ENCODE measurements at places on chromosomes 7 and 10.
A peak's percentile ranks its signal among the peaks of the same experiment; 100 is the strongest.

DNA sequence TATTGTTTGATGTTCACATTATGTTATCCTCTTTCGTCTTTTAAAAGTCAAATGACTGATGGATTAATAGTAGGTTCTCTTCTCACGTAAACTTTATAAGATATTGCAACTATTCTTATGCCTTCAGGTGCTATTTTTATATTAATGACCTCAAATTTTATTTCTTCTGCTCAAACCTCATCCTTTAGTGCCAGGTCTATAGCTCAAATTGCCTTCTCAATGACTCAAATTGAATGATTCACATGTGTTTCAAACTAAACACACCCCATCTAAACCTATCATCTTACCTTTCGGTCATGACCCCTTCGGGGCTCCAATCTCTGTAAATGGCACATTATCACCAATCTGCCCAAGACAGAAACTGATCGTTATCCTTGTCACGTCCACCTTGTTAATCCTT is 22.0 kb upstream of the LIPF start:
- DNase-seq: no peak

DNA sequence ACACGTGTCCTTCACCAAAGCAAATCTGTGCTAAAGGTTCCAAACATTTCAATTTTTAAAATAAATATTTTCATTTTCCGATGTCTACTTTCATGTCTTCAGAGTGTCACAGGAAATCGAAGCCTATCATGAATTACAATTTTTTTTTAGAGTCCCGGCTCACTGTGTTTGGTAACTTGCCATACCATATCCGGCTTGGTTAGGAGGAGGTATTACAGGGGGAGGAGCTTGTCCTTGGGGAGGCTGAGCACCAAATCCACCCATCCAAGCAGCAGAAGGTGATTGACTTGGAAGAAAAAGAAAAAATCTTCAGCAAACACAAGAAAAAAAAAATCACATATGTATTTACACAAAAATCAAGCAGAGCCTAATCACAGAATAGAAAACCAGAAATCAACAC is 21.3 kb downstream of the TIAL1 start:
- DNase-seq: no peak

DNA sequence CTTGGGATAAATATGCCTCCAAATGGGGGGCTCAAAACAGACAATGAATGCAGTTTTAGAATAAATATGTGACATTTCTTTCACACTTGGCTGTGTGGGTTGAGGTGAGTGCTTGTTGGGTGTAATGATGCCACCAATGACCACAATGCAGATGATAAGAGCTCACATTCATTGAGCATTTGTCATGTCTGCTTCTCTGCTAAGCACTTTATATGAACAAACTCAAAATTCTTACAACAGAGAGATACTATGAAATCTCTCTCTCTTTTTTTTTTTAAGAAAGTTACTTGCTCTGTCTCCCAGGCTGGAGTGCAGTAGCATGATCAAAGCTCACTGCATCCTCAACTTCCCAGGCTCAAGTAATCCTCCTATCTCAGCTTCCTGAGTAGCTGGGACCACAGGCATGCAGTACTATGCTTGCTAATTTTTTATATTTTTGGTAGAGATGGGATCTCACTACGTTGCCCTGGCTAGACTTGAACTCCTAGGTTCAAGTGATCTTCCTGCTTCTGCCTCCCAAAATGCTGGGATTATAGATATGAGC is 185.4 kb downstream of the JCAD start:
- no peak for DNase-seq

DNA sequence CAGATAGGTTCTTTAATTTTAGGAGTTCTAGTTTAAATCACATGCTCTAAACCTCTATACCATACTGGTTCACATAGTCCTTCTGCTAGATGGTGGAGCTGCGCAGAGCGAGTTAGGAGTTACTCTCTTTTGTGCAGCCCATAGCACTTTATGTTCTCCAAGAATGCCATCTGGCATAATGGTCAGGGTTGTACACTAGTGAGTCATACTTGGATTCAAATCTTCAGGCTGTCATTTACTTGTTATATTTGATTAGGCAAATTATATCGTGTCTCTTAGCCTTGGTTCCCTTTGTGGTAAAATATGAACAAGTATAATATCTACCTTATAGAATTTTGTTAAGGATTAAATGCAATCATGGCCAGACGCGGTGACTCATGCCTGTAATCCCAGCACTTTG is 1078.3 kb downstream of the NRG3 start:
- DNase-seq: no peak

DNA sequence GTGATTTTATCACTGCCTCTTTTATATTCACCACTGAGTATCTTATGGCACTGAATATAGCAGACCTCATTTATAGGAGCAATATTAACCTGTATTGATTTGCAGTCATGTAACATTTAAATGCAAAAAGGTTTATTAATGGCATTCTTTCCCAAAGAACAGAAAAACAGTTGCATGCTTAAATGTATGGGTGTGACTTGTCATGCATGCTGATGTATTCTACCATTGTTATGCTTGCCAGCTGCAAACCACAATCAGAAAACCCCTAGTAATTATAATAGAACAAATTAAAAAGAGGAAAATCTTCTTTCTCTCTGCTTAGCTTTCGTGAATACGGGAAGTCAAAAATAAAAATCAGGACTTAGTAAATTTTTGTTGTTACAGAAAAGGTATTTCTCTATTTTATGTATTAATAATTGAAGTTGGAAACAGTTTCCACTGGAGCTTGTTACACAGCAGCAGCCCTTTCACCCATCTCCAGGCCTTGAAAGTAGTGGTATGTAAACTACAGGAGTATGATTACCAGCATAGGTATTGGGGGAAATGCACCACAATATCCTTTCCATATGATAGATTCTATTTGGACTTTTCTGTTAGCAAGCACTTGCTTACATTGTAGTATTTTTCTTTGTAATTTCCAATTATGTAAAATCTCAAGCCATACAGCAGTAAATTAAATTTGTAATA is 147.4 kb upstream of the TEX47 start:
- no peak for DNase-seq

DNA sequence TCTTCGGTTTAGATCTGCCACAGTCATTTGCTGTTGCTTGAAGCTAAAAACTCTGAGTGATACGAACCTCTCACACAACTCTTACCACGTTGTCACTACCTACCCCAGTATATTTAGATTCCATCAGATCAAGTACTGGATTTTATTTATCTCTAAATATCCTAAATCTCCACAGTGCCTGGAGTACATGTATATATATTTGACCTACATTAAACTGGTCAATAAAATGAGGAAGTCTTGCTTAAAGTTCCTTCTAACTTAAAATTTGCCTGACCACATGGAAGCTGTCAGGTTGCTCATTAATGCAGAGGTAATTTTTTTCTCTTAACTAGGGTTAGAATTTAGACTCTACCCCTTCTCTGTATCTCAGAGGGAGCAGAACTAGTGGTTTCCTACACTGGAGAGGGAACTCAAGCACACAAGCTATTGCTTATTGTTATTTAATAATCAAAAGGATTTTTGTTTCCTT is 3.1 kb upstream of the MACC1 start:
- DNase-seq: no peak

DNA sequence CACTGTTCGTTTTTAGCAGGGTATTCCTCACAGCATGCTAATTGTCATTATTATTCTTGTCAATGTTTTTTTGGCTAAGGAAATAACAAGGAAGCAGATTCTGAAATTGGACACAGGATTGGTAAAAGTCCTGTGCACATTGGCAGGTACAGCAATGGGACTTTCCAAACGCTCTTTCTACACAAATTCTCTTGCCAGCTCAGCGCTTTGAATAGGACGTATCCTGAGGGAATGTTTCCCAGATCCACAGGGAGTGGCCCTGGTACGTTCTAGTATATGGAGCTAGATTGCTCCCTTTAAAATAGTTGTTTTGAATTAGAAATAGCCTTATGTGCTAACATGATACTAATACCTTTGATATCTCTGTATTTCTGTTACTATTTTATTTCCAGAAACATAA is 82.8 kb upstream of the GRB10 start:
- no peak for DNase-seq

GRCh38 chr7:75534727-75535307 is 42.7 kb downstream of the SPDYE5 start:
- no peak for DNase-seq

- no peak for DNase-seq
Measured at GRCh38 chr7:55527307-55527706, 45.0 kb downstream of the VOPP1 start.

DNA sequence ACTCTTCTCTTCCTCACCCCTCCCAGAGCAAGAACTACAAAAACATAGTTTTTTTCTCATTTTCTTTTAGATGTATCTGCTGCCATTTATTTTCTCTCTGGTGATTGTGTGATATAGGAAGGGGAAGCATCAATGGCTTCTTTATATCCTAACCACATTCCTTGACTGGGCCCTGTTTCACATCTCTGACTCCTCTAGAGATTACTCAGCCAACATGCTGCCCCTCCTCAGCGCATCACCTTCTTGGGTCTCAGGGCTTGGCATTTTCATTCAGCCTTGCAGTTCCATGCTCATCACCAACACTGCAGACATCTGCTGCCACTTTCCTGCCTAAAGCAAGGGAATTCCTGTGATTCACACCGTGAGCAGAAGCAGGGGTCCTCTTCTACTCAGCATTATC is 705.5 kb downstream of the AUTS2 start:
- no peak for DNase-seq

GRCh38 chr10:63651864-63652263 is 130.7 kb downstream of the REEP3 start:
- no peak for DNase-seq

DNA sequence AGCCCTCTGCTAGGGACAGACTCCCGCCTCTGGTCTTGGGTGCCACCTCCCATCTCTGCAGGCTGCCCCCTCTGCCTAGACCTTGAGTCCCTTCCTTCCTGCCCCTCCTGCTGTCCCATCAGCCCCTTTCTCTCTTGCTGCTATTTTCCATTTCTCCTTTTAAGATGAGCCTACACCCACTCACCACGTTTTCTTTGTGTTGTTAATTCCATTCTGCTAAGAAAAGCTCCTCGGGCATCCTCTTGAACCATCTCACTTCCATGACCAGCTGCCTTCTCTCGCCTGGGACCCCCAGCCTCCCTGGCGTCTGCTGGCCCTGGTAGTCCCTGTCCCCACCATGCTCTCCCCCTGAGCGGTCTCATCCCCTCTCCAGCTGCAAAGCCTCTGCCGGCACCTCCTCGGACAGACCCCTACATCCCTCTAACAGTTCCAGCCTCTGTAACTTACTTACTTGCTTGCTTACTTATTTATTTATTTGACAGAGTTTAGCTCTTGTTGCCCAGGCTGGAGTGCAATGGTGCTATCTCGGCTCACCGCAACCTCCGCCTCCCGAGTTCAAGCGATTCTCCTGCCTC is 95.8 kb upstream of the SH2B2 start:
- no peak for DNase-seq

DNA sequence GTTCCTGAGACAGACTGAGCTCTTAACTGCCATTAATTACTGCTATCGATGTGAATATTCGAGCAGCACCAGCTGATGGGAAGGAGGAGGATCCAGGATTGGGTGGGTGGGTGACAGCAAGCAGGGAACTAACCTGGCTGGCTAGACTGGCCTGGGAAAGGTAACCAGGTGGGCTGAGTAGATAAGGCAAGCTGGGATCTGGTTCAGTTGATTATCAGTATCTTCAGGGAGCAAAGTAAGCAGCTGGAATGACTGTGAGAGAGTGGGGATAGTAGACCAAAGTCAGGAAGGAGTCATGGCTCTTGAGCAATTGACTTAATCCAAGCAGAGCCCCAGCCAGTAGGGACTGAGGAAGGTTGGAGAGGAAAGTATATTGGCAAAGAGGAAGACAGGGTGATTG is 46.9 kb upstream of the KMT2E start:
- no peak for DNase-seq

DNA sequence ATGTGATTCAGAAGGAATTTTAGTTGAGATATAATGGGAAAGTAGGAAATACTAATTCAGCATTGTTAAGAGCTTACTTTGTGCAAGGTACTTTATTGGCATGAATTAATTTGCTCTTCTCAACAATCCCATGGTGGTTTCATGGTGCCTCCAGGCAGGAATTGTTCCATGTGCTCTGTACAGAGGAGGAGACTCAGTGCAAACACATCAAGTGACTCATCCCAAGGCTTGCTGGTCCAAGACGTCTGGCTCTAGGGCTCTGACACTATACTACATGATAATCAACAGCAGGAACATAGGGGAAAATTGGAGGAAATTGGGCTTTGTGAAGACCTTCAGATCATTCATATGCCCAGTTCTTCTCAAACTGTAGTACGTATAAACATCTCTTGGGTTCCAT is 66.5 kb upstream of the PRKG1 start:
- no peak for DNase-seq

DNA sequence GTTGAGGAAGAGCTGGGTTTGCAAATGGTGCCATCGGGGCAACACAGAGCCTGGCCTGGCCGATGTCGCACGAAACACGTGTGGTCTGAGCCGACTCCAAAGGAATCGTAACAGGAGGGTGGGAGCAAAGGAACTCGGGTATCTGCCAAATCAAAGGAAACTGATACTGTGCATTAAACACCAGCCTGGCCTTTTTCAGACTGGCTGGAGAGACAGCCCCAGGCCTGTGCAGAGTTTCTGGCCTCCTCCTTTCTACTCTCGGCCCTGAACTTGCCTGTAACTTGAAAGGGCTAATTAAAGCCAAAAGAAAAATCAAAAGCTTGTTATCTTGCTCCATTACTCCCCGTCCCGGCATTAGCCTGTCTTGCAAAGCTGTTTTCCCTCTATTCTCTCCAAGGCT is 71.4 kb downstream of the PLXNA4 start:
- DNase-seq: no peak

- no peak for DNase-seq
Measured at GRCh38 chr7:40786909-40787308, 652.1 kb downstream of the SUGCT start.

DNA sequence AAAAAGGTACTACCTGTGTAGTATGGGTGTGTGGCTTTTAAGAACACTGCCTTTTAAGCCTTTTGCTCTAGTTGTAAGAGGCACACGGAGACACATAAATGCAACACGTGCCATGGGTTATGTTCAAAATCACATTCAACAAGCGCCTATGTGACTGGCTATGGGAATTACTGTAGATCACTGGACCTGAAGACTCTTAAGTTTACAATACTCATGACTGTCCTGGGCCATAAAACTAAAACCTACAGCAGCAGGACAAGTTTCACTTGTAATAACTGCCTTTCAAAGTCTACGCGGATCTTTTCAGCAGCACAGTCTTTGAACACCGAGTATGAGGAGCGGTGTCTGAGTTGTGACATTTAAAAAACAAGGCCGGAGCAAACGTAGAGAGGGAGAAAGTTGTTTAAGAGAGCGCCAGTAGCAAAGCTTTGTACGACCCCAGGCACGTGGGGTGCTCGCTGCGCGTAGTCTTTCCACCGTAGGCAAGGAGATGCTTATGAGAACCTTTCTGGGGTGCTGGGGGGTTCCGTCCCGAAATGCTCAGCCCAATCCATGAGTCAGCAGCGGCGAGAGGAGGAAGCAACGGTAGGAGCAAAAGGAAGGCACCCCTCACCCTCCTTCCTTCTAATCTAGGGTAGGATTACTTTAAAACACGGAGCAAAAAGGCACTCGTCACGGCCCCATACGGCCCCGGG is 662 bp downstream of the DNAJC2 start:
- DNase-seq: peak; percentile 4

DNA sequence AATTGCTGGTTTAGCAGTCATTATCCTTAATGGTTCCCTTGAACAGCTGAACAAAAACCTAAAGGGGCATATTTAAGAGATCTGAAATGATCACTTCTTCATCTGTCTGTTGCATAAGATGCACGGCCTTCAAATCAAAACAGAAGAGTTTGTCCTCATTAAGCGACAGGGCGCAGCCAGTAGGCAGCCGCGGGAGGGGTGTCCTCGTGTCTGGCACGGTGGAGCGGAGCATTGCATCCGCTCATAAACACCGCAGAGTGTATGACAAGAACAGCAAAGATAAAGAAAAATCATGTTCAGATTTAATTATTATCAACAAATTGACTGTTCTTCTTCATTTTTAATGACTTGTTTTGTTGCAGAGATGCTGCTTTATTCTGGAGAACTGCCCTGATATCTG is 255.6 kb upstream of the ADARB2 start:
- DNase-seq: no peak

Measured in Calu3 (cell line).